Fibroblast of villous mesenchyme (primary cell): ENCODE measurements at places on chromosomes 3 and 15. TPM values are rescaled to one million over a fixed set of nuclear protein-coding genes. Genes with fewer than 3 reads are reported as not detected.
A peak's percentile ranks its signal among the peaks of the same experiment; 100 is the strongest.

GRCh38 chr3:57796261-57796660 is 40.2 kb downstream of the SLMAP start:
- DNase-seq: no peak

The NOX5 gene
- 0.43 and 0.64 TPM in 2 replicates for total RNA-seq

DNA sequence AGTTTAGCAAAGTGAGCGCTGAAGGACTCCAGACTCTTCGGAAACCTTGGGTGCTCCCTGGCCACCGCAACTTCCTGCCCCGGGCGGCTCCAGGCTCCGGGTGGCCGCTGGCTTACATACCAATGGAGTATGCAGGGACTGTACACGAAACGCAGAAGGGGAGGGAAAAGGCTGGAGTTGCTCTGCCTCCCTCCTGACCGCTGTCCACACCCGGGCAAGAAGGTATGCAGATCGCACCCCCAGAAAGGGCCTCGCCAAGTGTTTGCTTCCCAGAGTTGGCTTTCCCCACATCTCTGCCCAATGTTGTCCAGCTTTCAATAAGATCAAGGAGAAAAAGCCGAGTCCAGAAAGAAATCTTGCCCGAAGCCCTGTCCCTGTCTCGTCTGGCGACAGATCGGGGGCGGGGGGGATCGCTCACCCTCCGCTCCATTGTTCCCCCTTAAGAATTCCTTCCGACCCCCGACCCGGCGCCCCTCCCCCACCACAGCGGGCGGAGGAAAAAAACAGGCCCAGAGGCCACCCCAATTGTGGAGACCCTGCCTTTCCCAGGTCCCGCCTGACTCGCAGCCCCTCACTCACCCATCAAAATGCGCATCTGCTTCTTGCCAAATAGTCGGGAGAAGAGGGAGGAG is 533 bp downstream of the ARF4 start:
- peak; percentile 95 for DNase-seq

DNA sequence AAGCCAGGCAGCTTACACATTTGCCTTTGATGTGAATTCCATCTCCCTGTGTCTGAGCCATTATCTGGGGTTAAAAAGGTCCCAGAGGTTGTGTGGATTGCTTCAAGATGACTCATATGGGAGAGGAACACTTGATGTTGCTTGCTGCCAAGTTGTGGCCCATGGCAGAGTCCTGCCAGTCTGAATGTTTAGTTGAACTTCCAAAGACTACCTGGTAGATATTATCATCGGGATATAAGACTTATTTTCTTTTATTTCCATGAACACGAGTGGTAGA is 85.6 kb downstream of the TJP1 start:
- DNase-seq: peak; percentile 48

DNA sequence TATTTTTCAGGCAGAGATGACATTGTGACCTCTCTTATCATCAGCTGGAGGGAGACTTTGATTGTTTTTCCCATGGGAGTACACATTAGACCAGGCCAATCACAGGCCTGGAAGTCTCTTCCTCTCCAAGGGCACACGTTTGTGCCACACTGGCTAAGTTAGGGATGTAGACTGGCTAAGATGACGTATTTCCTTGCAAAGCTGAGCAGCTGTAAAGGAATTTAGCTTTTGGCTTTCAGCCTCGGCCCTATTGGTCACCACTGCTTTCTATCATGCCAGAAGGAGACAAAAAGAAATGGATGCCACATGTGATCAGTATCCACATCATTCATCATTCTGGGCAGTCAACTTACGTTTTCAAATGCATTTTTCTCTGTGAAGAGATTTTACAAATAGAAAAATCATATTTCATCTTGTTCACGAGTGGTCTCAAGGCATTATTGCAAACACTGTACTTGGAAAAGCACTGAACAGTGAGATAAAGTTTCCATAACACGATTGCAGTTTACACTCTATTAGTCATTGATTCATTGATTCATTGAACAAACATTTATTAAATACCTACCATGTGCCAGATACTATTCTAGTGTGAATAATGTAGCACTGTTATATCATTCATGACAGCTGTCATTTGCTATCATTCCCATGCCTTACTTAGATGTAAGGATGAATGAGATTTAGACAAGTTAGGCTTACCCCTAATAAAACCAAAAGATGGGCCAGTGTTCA is 27.0 kb upstream of the RNF7 start:
- DNase-seq: peak; percentile 52

The MINAR1 gene
- total RNA-seq: 1.3 and 2.3 TPM in 2 replicates

DNA sequence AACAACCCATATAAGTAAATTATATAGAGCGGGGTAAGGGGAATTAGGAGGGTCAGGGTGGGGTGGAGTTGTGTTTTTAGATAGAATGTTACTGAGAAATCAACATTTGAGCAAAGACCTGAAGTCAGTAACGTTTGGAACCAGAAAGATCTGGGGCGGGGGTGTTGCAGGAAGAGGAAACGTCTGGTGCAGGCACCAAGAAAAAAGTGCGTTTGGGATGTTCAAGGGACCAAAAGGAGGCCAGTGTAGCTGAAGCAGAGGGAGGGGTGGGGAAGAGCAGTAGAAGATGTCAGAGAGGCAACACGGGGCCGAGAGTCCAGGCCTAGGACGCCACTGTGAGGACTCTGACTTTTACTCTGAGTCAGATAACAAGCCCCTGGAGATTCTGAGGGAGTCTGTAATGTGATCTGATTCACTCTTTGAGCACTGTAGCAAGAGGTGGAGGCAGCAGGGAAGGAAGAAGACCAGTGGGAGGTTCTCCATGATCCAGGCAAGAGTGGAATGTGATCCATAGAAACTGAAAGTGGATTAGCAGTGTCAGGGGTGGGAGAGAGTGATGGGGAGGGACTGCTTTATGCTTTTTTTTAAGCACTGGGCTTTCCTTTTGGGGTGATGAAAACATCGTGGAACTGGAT is 179.3 kb upstream of the CHRM5 start:
- peak; percentile 46 for DNase-seq

- DNase-seq: no peak
Measured at GRCh38 chr3:129063841-129064482, 3.4 kb downstream of the GP9 start.

The ROBO2 gene
- 3.0 and 6.1 TPM in 2 replicates for total RNA-seq

- DNase-seq: no peak
Measured at GRCh38 chr3:51937611-51938450, 3.9 kb downstream of the RRP9 start.

DNA sequence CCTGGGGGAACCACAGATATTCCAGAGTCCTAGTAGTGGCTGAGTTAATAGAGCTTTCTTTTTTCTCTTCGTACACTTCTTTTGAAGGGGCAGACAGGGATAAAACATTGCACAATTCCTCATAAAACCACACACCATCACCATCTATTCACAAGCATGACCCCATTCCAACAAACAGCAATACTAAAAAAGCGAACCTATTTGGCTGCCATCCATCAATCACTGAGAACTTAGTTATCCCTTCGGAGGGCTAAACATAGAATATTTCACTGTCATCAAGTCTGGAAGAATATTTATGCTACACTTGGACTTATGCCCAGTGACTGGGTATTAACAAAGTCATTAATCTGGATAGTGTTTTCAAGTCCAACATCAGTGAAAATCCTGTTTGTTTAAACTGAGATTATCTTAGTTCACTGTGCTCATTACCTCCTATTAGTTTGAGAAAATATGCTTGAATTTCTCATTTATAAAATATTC is 80.3 kb upstream of the PRTG start:
- peak; percentile 96 for DNase-seq

DNA sequence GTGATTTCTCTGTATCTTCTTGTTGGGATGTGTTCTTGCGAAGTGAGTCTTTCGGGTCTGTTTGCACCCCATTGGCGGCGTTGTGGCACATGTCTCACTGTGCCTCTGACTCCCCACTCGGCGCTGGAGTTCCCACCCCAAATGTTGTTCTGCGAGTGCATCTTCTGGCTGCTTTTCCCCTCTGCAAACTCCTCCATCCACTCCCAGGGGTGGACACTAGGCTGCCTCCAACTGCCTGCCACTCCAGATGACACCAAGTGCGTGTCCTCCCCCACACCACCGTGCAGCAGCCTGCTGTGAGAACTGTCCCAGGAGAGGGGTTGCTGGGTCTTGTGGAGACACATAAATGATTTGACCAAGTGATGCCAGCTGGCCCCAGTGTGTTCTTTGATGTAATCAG is 17.6 kb downstream of the EFCC1 start:
- DNase-seq: no peak
